ENCODE measurements at places on chromosomes 5 and 9.
A peak's percentile ranks its signal among the peaks of the same experiment; 100 is the strongest.

DNA sequence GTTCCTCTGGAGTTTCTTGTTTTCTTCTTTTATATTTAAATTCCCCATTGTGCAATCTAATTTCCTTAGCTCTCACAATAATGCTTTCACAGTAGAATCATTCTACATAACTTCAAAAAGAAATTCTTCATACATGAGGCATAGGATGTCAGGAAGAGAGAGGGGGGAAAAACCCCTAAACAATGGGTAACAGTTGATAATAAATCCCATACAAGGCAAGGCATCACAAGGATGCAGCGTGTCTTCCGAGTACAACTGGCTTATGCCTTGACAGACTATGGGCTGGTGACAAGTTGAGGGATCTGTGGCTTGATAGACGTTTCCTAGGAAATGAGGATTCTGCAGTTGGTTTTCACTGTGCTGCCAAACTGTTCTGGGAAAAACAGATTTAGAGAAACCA lies 247.4 kb downstream of the ARL15 start:
- DNase-seq, result no peak

DNA sequence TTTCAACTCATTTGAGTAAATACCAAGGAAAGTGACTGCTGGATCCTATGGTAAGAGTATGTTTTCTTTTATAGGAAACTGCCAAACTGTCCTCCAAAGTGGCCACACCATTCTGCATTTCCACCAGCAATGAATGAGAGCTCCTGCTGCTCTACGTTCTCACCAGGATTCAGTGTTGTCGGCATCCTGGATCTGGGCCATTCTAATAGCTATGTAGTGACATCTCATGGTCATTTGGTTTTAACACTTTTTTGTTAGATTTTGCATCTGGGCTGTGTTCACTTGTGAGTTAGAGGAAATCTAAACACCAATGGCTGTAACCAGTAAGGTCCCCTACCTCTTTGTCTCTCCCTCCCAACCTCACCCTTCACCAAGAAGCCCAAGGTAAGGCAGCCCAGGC lies 115.9 kb downstream of the ATPSCKMT start:
- no peak for DNase-seq

DNA sequence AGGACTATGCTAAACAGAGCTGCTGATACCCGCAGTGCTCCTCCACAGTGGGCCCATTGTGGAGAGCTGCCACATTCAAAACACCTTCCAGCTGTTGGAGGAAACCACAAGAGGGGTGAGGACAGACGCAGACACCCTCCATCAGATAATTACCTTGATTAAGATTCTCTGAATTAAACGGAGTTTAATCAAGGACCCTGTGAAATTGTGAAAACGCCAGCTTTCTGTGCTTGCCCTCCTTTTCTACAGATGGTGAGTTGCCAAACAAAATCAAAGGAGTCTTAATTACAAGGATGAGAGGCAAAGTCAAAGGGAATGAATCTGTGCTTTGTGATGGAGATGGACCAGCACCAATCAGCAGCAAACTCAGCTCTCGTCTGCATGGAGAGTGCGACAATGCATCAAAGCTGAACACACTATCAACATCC lies 596.1 kb downstream of the ELAVL2 start:
- no peak for DNase-seq

DNA sequence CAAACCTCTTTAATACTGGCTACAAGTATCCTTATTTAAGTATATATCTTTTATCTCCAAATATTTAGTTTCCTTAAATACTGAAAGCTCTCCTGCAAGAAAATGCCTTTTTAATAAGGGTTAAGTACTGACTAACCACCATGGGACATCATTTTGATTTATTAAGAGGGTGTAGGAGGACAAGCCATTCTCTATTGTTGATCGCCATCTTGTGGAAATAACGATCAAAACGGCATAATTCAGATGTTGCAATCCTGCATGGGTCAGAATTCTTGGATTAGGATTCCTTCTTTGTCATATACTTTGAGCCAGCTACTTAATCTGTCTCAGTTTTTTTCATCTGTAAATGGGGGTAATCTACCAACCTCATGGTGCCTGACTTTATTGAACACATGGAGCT lies 28.7 kb upstream of the C5orf46 start:
- no peak for DNase-seq

DNA sequence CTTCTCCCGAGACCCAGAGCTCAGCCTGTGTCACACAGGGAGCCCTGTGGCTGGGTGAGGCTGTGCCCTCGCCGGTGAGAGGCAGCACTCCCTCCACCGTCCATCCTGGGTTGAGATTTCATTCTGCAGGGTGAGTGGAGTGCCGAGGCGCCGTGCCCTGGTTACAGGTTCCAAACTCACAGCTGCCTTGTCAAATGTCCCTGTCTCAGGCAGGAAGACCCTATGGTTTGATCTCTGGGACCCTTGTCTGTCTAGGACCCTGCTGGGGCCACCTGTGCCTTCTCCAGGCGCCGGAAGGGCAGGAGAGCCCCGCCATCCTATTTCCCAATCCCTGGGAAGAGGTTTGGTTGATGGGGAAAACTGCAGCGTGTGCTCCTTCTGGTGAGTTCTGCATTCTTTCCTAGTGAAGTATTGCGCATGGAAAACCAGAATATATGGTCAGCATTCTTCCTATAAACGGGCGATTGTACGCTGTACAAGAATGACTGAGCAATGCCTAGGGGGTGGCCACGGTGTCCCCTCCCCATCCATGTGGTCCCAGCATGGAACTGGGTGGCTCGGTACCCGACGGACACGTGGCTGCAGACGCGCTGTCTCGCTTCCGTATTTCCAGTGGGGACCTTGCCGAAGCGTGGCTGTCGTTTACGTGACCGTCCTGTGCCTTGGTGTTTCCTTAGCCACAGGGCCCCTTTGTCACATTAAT lies 95.9 kb upstream of the COL5A1 start:
- no peak for DNase-seq

DNA sequence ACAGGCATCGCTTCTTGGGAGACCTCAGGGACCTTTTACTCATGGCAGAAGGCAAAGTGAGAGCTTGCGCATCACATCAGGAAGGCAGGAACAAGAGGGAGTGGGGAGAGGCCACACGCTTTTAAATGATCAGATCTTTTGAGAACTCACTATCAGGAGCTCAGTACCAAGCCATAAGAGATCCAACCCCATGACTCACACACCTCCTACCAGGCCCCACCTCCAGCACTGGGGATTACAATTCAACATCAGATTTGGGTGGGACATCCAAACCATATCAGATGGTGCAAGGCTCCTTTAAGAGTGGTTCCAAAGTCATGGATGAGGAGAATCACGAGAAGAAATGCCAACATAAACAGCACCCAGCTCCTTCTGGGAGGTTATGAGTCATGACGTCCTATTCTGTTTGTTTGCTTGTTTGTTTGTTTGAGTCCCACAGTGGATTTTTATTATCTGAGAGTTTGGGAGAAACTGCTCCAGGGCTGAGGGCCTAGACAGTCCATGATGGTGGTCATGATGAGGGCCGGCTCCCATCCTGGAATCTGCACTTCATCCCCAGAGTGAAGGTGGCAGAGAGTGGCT lies 453.5 kb downstream of the GADD45G start:
- DNase-seq, result no peak

- no peak for DNase-seq
These were observed 398.5 kb upstream of the RPS23 start for GRCh38 chr5:82676661-82677060.

GRCh38 chr5:63262185-63262981 lies 683.8 kb downstream of the LRRC70 start:
- no peak for DNase-seq

- DNase-seq, result no peak
These were observed 375.2 kb upstream of the WWC1 start for GRCh38 chr5:167916261-167916691.

- no peak for DNase-seq
These were observed 42.6 kb downstream of the NPR3 start for GRCh38 chr5:32753765-32754164.

GRCh38 chr5:170603578-170604565 lies 100.1 kb downstream of the KCNIP1 start:
- no peak for DNase-seq

DNA sequence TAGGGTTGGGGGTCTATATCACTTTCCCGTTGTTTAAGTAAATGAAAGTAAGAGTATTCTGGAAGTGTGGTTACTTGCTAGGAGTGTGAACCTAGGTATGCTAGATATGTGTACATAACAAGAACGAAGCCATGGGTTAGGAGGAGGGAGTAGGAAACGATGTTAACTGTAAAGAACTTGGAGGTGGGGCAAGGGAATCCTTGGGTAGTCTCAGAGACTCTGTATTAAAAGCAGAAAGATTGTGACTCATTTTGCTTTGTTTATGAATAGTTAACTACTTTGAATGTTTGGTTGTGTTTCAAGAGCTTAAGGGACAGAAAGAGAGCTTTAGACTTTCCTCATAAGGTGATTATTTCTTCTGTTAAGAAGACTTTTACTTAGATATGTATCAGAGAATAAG lies 59.9 kb downstream of the TMEM252 start:
- DNase-seq, result no peak

DNA sequence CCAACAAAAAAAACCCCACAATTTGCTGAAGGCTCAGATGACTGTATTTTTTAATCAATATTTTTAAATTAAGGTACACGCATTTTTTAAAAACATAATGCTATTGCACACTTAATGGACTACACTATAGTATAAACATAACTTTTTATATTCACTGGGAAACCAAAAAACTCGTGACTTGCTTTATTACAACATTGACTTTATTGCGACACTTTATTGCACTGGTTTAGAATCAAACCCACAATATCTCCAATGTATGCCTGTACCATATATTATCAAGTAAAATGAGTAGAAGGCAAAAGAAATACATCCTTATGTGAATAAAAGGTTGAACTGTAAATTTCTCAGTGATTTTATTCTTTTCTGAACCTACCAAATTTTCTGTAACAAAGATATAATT lies 53.7 kb downstream of the RICTOR start:
- peak; percentile 5 for DNase-seq

DNA sequence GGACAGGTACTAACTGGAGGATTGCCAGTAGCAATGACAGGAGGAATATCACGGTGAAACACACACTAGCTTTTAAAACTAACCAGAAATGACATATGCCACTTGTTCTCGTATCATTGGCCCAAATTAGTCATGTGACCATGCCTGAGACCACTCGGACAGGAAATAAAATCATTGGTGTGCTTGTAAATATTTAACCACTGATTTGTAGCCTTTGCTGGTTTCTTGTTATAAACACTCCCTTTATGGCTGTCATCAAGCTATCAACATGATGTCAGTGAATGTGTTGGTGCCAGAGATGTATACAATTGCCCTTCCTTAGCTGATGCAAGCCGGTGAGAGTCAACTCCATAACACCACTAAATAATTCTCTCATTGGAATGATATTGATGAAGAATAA lies 123.7 kb upstream of the ANKH start:
- no peak for DNase-seq

DNA sequence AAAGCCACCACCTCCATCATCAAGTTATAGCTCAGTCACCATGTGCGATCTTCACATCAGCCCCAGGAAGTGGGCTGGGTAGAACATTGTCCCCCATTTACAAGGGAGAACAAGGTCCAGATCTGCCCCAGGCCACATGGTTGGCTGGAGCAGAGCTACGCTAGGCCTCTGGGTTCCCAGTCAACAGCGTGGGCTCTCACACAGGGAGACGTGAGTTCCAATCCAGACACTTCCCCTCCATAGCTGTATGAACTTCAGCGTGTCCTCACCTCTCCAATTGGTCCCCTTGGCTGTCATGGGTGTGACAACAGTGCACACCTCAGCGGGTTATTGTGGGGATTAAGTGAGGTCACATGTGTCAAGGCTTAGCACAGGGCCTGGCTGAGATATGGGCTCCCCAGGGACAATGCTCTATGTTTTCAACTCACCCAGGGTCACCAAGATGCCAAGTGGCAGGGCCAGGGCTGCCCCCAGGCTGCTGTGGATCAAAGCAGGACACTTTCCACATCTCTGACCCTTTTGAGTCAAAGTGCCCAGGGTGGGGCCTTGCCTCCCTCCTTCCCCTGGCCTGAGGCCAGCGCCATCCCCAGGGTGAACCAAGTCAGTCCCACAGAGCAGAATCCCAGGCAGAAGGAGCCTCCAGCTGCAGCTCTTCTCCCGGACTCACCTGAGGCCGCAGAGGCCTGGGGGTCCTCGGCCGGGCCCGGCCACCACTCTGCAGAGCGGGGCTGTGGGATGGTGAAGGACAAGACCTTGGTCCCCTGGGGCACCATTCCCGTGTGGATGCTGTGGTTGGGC lies 19.8 kb downstream of the AKNA start:
- no peak for DNase-seq

- DNase-seq, result no peak
These were observed 46.2 kb upstream of the PWWP2A start for GRCh38 chr5:160165137-160166068.

DNA sequence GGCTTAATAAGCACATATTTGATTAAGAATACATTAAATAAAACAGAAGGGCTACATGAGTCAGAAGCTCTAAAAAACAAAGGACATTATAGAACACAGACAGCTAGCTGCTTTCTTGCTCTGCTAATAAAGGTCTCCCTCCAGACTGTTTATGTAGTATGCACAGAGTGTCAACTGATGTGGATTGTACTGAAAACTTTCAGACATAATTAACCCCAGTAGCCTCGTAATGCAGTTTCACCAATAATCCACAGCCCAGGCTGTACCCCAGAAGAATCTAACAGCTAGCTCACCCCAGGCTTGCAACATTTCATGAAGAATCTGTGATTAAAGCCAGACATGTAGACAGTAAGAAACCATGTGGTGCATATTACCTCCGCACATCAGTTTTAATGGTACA lies 30.8 kb downstream of the FGF10 start:
- DNase-seq, result no peak

- no peak for DNase-seq
These were observed 433.1 kb downstream of the CHSY3 start for GRCh38 chr5:130337179-130337888.

GRCh38 chr9:37650873-37651768 lies at the start of gene FRMPD1:
TSS of gene FRMPD1 (plus strand) at chr9:37650954. CDS start at chr9:37692642, 41,688 bp downstream.
- DNase-seq, result no peak

DNA sequence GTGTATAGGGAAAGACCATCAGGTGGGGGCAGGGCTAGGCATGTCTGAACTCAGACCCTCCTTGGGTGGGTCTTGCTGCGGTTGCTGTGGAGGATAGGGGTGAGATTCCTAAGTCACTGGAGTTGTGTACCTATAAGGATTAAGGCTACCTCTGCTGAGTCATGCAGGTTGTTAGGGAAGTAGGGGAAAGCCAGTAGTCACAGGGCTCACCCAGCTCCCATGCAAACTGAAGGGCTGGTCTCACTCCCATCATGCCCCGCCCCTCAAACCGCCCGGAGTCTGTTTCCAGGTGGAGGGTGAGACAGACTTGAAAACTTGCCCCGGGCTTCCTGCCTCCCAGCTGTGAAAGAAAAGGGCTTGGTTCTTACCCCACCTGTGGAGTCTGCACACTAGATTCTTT lies 161.8 kb downstream of the CAVIN4 start:
- no peak for DNase-seq

DNA sequence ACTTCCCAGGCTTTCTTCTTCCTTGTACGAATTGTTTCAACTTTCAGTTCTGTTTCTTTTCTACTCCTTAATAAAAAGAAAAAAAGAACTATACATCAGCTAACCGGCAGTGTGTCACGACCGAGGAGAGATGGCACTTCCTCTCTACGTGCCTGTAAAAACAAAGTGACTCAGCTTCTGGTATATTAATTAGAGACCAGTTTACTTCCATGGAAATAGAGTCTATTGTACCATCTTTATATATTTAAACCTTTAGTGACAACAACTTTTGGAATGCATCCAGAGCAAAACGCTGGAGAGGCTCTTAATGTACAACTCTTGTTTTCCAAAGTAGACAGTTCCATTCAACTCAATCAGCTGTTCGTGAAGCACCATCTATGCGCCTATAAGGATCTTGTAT lies 94.5 kb upstream of the LIFR start:
- DNase-seq, result no peak
